CD4-positive, alpha-beta T cell treated with Interleukin-12 subunit alpha and Interleukin-12 subunit beta, for 1 hour (primary cell): ENCODE measurements at places on chromosomes 2 and 18.

- no peak for DNase-seq
These were observed 347.2 kb upstream of the NETO1 start for GRCh38 chr18:73214970-73215369.

- no peak for DNase-seq
These were observed 24.1 kb upstream of the PLB1 start for GRCh38 chr2:28471701-28472236.

GRCh38 chr18:48962994-48963561, 12.3 kb upstream of the SMAD7 start:
- DNase-seq = no peak

DNA sequence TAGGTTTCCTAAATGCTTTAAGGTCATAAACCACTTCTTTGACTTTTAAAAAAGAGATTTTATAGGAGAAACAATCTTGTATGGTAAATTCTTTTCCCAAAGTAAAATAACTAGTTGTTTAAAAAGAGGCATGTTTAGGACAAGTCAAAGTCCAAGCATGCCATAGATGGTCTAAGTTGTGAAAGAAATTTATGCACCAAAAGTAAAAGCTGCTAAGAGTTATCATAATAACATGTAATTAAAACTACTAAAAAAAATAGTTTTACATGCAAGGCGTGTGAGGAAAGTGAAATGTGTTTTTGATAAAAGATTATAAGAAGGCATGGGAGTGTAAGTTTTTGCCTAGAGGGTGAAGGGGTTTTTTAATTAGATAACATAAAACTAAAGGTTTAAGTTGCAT, 22.5 kb downstream of the FAM210A start:
- no peak for DNase-seq

DNA sequence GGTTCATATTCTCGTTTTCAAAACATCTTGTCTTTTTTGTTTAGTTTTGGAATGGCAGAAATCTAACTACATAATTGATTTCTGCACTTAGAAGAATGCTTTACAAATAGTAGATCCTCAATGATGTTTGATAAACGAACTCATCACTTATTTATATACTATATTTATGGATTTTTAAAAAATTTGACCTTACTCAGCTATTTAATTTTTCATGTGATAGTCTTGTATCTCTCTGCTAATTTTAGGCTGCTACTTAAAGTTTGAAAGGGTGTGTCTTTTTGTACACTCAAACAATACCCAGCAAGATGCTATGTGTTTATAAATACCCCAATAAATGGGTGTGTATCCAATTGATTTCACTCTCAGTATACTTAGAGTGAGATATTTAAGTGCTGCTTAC, 86.9 kb downstream of the EHBP1 start:
- no peak for DNase-seq

- DNase-seq = no peak
These were observed 211.8 kb downstream of the SLC8A1 start for GRCh38 chr2:40240070-40240469.

- DNase-seq = no peak
These were observed 613.5 kb upstream of the ZNF804A start for GRCh38 chr2:183984871-183985270.

DNA sequence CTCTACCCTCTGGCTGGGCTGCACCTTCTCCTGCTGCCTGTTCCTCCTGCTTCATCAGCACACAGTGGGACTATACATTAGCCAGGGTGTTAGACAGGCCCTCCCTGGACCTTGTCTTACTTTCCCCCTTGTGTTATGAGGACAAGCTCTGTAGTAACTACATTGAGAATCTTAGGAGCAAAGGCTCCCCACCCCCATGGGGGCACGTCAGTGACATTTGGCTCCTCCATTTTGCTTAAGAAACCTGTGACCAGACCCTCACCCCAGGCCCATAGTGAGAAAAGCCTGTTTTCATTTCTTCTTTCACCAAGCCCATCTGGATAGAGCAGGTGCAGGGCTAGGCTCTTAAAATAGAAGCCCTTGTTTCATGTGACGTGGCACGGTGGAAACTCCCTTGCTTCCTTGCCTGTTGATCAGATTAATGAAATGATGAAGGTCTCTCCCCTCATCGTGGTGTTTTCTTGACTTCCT, 146.7 kb downstream of the RPIA start:
- DNase-seq = no peak

GRCh38 chr2:152875701-152876695, 157.6 kb downstream of the ARL6IP6 start:
- no peak for DNase-seq

GRCh38 chr2:191705084-191705483, 27.1 kb downstream of the NABP1 start:
- DNase-seq = no peak

DNA sequence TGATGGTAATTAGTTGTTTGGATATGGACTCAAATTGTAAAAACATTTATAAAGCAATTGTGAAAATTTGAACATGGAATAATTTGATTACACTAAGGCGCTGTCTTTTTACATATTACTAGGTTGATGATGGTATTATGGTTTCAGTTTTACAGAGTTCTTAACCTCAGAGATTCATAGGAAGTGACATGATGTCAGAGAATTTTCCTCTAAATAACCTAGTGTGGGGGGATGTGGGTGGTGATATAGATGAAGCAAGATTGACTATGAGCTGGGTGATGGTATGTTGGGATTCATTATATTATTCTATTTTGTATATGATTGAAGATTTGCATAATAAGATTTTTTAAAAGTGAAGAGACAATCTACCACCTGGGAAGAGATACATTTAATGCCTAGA, 45.9 kb upstream of the ATP5MC3 start:
- DNase-seq = no peak

DNA sequence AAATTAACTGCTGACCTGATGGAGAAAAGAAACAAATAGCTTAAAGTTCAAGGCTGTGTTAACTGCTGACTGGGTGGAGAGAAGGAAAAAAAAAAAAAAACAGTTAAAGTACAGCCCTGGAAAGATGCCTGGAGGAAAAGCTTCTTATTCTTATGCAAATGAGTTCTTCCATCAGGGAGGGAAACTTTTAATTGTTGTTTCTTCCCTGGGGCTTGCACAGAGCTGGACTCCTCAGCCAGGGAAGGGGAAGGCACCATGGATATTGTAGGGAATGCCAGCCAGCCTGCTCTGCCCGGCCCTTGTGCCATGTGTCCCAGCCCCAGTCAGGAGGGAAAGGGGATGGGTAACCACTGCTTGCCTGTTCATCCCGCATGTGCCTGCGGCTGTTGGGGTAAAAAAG, 833.1 kb upstream of the CRIM1 start:
- no peak for DNase-seq

GRCh38 chr2:150571121-150571520, 83.7 kb upstream of the RND3 start:
- DNase-seq = no peak

- DNase-seq = no peak
These were observed 541.5 kb downstream of the LRP1B start for GRCh38 chr2:141589314-141589713.

- DNase-seq = peak; percentile 29
These were observed 557.5 kb downstream of the ARHGAP15 start for GRCh38 chr2:143686585-143687164.
